ENCODE measurements at places on chromosomes 12 and 14.

GRCh38 chr14:74820288-74820687 lies 55.7 kb downstream of the PROX2 start:
- H3K4me1 ChIP-seq: no peaks in the 10 kb centered on the region
- H3K4me3 ChIP-seq: no peak overlapping the region
- H3K27me3 ChIP-seq: no peaks in the 10 kb centered on the region
- H3K36me3 ChIP-seq: peaks cover 32% of the 10 kb centered on the region
- H3K27ac ChIP-seq: no peak overlapping the region

- H3K36me3 ChIP-seq: peaks cover 2% of the 10 kb centered on the region
- no peaks in the 10 kb centered on the region for H3K27me3 ChIP-seq
- H3K4me1 ChIP-seq: peaks cover 14% of the 10 kb centered on the region
Measured at GRCh38 chr12:116059904-116060303, 217.6 kb downstream of the MED13L start.

GRCh38 chr12:7113389-7113871 lies 4.4 kb upstream of the C1RL start:
- DNase-seq: peak; percentile 45
- no peak overlapping the region for H3K27ac ChIP-seq
- H3K4me1 ChIP-seq: peaks cover 21% of the 10 kb centered on the region
- peaks cover 14% of the 10 kb centered on the region for H3K36me3 ChIP-seq
- no peaks in the 10 kb centered on the region for H3K27me3 ChIP-seq
- no peak overlapping the region for H3K4me3 ChIP-seq

DNA sequence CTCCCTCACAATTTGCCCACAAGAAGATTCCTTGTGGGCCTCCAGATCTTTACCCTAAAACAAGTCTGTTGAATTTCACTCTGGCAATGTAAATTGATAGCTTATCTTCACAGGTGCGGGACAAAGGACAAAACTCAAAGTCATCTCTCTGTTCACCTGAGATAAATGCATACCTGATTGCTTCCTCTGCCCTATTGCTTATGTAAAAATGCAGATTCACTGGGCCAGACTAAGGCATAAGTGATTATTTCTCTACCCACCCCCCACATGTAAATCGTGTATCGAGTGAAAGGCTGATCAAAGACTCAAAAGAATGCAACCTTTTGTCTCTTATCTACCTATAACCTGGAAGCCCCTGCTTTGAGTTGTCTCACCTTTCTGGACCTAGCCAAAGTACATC lies 316.8 kb downstream of the SSPN start:
- peaks cover 11% of the 10 kb centered on the region for H3K36me3 ChIP-seq
- no peak for DNase-seq
- H3K27ac ChIP-seq: no peak overlapping the region
- H3K4me1 ChIP-seq: peaks cover 5% of the 10 kb centered on the region
- no peak overlapping the region for H3K4me3 ChIP-seq

DNA sequence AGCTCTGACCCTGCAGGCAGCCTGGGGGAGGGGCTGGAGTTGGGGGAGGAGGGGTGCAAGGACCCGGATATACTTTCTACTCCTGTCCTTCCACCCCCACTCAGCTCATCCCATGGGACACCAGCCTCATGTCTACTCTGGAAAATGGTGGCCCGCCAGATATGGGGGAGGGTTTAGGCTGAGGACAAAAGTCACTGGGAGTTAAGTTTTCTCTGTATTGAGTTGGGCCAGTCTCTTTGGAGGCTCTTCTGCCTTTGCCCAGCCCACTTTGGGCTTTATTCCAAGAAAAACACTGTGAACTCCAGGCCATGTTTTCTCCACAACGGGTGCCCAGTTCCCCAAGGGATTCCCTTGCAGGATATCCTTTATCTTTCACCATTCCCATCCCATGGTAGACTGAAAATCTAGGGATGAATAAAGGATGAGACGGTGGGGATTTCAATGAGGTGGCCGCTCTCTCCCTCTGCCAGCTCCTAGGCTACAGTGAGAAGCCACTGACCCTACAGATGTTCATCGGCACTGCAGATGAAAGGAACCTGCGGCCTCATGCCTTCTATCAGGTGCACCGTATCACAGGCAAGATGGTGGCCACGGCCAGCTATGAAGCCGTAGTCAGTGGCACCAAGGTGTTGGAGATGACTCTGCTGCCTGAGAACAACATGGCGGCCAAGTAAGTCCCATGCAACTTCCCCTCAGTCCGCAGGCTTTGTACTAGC lies 4.9 kb downstream of the NFATC4 start:
- no peak overlapping the region for H3K27ac ChIP-seq
- H3K4me1 ChIP-seq: peaks cover 9% of the 10 kb centered on the region
- no peaks in the 10 kb centered on the region for H3K36me3 ChIP-seq
- peaks cover 7% of the 10 kb centered on the region for H3K27me3 ChIP-seq
- DNase-seq: no peak
- no peak overlapping the region for H3K4me3 ChIP-seq

DNA sequence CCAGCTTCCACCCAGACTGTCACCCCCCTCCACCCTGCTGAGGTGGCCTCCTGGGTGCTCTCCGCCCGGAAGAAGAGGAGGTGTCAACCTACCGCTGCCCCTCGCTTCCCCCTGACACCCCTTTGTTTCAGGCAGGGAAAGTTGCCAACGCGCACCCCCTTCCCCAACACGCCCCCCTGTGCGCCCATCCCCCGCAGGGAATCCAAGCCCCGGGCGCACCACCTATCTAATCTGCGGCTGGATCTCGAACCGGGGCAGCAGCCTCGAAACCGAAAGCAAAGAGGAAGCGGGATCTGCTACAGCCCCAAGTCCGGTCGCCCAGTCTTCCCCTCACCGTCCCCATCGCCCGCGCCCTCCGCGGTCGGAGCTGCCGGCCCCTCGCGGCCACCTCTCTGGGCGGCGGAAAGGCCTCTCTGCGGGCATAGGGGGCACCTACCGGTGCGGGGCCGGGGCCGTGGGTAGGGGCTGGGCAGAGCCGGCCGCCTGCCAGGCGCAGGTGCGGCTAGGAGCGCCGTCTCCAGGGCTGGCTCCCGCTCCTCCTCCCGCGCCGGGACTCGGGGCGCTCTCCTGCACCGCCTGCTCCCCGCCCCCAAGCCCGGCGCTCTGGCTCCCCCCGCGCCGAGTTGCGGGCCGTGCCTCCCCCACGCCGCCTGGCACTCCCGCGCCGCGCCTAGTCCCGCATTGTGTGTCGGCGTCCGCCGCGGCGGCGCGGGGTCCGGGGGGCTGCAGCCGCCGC lies 18.3 kb upstream of the PLEKHH1 start:
- H3K4me1 ChIP-seq: peaks cover 33% of the 10 kb centered on the region
- DNase-seq: peak; percentile 21
- peak overlapping the region; percentile 89 for H3K4me3 ChIP-seq
- H3K27ac ChIP-seq: peak overlapping the region; percentile 73

DNA sequence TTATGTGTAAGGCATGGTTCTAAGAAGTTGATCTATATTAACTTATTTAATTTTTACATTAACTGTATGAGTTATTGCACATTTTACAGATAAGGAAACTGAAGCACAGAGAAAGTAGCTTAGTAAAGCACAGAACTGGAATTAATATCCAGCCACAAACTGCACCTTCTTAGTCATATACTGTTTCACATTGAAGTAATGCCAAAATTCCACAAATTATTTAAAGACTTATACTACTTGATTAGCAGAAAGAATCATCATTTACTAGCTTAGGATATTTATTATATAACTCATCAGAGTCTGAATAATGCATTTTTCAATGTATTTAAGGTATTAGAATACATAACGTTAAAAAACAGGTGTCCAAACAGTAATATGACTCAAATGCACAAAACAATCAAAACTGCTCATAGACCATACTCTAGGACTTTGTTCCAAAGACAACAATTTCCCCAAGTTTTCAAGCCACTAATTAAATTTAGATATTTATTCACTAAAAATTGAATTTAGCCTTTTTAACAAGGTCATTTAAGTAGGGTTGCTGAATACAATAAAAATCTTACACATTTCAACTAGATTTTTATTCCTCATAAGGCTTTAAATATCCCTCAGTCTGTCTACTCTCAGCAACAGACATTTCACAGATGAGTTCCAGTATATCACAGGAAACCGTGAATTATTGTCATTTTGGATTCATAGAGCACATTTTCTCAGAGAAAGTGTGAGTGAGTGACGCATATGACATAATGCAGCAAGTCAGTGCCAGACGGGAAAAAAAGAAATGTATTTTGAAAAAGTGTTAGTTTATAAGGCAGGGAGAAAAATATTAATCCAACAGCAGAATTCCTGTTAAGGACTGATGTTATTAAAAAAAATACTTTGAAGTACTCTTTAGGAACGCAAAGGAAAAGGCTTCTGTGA lies 782.5 kb downstream of the TMTC2 start:
- H3K27ac ChIP-seq: no peak overlapping the region
- no peak for DNase-seq
- no peaks in the 10 kb centered on the region for H3K27me3 ChIP-seq
- H3K4me3 ChIP-seq: no peak overlapping the region
- H3K36me3 ChIP-seq: no peaks in the 10 kb centered on the region

DNA sequence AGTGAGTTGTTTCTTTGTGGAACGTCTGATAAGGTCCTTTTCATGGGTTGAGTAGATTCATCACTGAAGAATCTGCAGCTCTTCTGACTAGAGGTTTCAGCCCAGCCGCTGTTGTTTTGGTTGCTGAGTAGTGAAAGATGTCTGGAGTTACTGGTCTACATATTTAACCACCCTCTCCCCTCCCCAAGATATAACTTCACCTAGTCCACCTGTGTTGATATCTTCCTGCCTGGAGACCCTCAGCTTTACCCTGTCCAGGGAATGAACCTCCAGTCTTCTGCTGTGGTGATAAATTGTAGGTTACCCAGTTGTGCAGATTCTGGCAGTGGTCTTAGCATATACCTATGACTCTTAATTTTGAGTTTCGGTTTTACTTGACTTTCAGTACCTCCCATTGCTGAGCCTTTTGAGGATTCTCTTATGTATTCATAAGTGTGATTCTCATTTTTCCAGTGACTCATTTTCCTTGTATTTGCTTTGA lies 62.9 kb downstream of the CCDC91 start:
- H3K27ac ChIP-seq: peak overlapping the region; percentile 71
- DNase-seq: no peak
- no peaks in the 10 kb centered on the region for H3K27me3 ChIP-seq
- peak overlapping the region; percentile 72 for H3K4me3 ChIP-seq
- peaks cover 37% of the 10 kb centered on the region for H3K4me1 ChIP-seq

- H3K27me3 ChIP-seq: peaks cover 4% of the 10 kb centered on the region
- no peaks in the 10 kb centered on the region for H3K4me1 ChIP-seq
- H3K4me3 ChIP-seq: no peak overlapping the region
- H3K36me3 ChIP-seq: no peaks in the 10 kb centered on the region
Measured at GRCh38 chr12:76713130-76713529, 50.8 kb upstream of the ZDHHC17 start.

- no peak overlapping the region for H3K4me3 ChIP-seq
- no peaks in the 10 kb centered on the region for H3K27me3 ChIP-seq
- no peaks in the 10 kb centered on the region for H3K4me1 ChIP-seq
- peaks cover 24% of the 10 kb centered on the region for H3K36me3 ChIP-seq
- H3K27ac ChIP-seq: no peak overlapping the region
- no peak for DNase-seq
Measured at GRCh38 chr12:123306200-123306599, 34.5 kb upstream of the CDK2AP1 start.

- H3K4me1 ChIP-seq: peaks cover 26% of the 10 kb centered on the region
- peaks cover 11% of the 10 kb centered on the region for H3K36me3 ChIP-seq
- no peak for DNase-seq
- H3K27ac ChIP-seq: peak overlapping the region; percentile 60
Measured at GRCh38 chr14:93054006-93054405, 61.7 kb downstream of the ITPK1 start.

GRCh38 chr14:91228112-91229004 lies 16.1 kb downstream of the GPR68 start:
- peak overlapping the region; percentile 21 for H3K4me3 ChIP-seq
- H3K36me3 ChIP-seq: peaks cover 4% of the 10 kb centered on the region
- H3K4me1 ChIP-seq: peaks cover 46% of the 10 kb centered on the region
- DNase-seq: peak; percentile 40
- H3K27me3 ChIP-seq: no peaks in the 10 kb centered on the region

DNA sequence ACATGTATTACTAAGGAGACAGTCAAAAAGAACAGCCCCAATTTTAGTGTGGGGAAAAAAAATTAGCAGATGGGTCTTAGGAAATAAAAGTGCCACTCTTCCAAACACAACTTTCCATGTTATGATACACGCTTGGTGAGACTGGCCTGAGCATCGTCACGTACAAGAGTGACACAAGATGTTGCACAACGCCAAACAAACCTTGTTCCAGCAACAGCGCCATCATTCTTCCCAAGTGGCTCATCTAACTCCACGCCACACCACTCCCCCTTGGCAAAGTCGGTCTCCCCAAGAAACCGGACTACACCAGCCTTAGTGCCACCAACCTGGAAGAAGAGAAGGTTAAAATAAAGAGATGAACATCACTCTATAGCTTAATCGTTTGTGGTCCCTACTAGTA lies 58.7 kb downstream of the CLIP1 start:
- no peak overlapping the region for H3K4me3 ChIP-seq
- H3K4me1 ChIP-seq: no peaks in the 10 kb centered on the region
- H3K27ac ChIP-seq: no peak overlapping the region
- peaks cover 22% of the 10 kb centered on the region for H3K36me3 ChIP-seq

GRCh38 chr12:31466768-31467167 lies 124.2 kb downstream of the DENND5B start:
- H3K27ac ChIP-seq: no peak overlapping the region
- no peak overlapping the region for H3K4me3 ChIP-seq
- no peak for DNase-seq
- peaks cover 13% of the 10 kb centered on the region for H3K4me1 ChIP-seq

DNA sequence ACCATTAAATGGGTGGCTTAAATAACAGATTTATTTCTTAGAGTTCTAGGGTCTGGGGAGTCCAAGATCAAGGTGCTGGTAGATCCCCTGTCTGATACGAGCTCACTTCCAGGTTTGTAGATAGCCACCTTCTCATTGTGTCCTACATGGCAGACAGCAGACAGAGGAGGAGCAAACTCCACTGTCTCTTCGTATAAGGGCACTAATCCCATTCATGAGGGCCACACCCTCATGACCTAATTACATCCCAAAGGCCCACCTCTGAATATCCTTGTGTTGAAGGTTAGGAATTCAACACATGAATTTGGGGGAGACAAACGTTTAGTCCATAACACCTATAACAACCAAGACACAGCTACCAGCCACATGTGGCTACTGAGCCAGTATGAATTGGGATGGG lies 47.1 kb upstream of the PPP2R5C start:
- no peak for DNase-seq
- H3K4me1 ChIP-seq: peaks cover 2% of the 10 kb centered on the region
- H3K27me3 ChIP-seq: peaks cover 16% of the 10 kb centered on the region
- H3K27ac ChIP-seq: no peak overlapping the region
- no peaks in the 10 kb centered on the region for H3K36me3 ChIP-seq

DNA sequence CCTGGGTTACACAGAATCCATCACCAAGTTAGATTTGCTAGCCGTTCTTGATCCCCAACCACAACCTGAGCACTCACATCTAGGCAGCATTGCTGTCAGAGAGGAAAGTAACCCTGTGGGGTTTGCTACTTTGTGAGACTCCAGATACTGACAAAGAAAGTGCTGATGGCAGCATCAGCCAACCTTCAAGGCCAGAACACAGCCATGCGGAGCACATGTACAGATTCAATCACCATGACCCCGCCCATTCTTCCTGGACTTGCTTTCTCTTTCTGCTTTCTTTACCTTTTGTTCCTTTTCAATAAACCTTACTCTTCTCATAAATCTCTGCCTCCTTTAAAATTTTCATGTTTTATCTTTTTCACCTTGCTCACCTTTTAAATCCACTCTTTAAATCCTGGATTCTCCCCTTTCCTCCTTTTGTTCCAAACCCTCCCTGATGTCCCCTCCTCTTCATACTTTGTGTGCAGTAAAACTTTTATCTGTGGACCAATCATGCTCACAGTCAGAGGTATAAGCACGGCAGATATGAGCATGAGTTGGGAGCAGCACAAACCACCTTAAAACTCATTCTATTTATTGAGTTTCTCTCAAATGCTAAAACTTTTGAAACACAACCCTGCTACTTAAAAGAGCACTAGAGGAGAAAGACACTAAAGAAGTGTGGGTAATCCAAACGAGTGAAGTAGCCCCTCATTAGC lies 21.9 kb upstream of the CERS5 start:
- peaks cover 3% of the 10 kb centered on the region for H3K36me3 ChIP-seq
- H3K27ac ChIP-seq: peak overlapping the region; percentile 3
- no peaks in the 10 kb centered on the region for H3K27me3 ChIP-seq

Data from memory B cell (primary cell).